Activated CD4-positive, alpha-beta T cell treated with anti-CD3 and anti-CD28 coated beads, Interleukin-2, amount 50 U/mL, for 48 hours (primary cell): ENCODE measurements at places on chromosomes 16 and 17.

DNA sequence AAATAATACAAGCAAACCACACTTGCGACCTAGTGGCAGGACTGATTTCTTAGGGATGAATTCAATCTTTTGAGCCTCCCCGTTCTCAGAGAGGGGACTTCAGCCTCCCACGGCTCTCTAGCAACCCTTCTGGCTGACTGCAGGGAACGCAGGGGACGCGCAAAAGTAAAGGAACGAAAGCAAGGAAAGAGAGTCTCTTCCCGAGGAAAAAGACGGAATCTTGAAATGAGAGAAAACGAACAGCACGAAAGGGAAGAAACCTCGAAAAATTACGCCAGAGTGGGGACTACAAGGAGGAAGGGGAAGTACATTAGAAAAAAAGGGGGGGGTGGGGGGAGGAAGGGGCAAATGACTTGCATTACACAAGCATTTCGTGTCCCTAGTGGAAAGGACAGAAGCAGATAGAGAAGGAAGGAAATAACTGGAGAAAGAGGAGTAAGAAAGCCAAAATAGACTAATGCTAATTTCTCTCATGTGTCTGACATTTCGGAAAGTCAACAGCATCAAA is 1.2 kb downstream of the GRB2 start:
- DNase-seq, result peak; percentile 61

- no peak for DNase-seq
These were observed 429.7 kb downstream of the SLC39A11 start for GRCh38 chr17:72662827-72663190.

- DNase-seq, result no peak
These were observed 13.2 kb upstream of the SLC16A5 start for GRCh38 chr17:75074532-75074931.

DNA sequence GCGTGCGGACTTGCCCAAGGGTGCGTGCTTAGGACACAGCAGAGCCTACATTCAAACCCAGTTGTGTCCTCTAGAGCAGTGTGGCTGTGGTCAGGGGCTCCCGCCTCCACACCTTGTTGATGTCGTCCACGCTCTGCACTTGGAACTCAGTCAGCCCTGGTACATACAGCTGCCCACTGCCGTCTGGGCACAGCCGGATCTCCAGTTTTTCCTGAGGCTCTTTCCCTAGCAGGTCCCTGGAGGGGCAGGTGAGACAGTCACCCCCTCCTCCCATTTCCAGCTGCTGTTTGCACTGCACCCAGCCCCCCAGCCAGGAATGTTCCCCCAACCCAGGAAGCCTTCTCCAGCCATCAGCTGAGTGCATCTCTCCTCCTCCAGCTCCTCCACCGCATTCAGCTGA is 25.7 kb downstream of the KATNB1 start:
- no peak for DNase-seq
